ENCODE measurements at places on chromosomes 4 and X. TPM values are rescaled to one million over a fixed set of nuclear protein-coding genes. Genes with fewer than 3 reads are reported as not detected.

APLN gene
- 0.49 TPM for total RNA-seq

NKX6-1 gene
- total RNA-seq, result not detected

CTAG1B gene
- not detected for total RNA-seq

DNA sequence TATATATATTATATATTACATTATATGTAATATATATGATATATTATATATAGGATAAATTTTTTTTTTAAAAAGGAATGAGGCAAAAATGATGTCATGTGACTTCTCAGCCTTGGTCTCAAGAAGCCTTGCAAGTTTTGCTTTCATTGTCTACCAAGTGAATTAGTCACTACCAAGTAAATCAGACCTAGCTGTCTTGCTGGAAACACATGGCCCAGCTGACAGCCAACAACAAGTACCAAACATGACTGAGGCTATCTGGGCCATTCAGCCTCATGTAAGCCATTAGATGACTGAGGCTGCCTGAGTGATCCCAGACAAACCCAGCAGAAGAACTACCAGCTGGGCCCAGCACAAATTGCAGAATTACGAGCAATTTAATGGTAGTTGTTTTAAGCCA is 44.9 kb downstream of the HAND2 start:
- no peak for DNase-seq

GRCh38 chr4:124276461-124276860 is 436.1 kb downstream of the ANKRD50 start:
- DNase-seq, result no peak

- no peak for DNase-seq
These were observed 1478.1 kb downstream of the FSTL5 start for GRCh38 chr4:160685729-160686128.

IL13RA1 gene
- total RNA-seq, result 66.6 TPM

S100G gene
- total RNA-seq, result not detected

GRCh38 chr4:147370881-147371280 is 110.0 kb upstream of the EDNRA start:
- no peak for DNase-seq

DNA sequence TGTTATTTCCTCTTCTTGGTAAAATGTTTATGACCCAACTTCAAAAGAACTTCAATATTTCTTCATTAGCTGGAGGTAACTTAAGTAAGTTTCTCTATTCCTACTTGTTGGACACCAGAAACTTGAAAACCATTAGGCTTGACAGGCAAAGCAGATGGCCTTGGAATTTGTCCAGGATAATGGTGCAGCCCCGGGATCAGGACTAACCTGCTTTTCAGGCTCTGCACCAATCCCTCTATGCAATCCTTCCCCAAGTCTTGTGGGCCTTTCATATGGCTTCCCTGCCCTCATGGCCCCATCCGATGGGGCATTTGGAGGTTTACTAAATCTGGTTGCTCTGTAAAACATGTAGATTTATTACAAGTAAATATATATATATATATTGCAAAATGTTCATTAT is 68.5 kb downstream of the SPINK2 start:
- DNase-seq, result no peak
